ENCODE measurements at places on chromosomes 11 and 22. TPM values are rescaled to one million over a fixed set of nuclear protein-coding genes. Genes with fewer than 3 reads are reported as not detected.

DNA sequence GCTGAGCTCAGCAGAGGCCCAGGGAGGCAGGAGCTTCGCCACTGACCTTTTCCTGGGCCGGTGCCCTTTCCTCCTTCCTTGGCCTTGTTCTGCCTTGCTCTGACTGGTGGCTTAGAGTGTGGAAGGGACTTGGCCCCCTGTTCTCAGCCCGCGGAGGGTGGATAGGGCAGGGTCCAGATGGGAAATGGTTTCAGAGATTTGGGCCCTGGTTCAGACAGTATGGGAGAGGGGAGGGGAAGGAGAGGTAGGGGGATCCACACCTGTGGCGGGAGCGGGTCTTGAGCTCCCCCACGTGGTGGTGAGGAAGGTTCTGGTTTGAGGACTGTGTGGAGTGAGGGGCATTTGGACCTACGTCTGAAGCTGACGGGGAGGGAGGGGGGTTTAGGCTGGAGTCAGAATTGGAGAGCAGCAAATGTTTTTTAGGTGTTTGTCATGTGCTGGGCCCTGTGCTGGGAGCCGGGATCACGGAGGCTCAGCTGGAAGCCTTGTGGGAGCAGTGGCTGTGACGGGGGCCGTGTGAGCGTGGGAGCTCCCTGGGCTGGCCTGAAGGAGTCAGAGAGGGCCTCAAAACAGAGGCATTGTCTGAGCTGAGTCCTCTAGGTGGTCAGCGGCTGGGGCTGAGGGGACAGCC, 27.2 kb downstream of the SHANK3 start:
- DNase-seq, result peak; percentile 49

Gene CYB5R2
- 38.5 TPM for polyA plus RNA-seq

DNA sequence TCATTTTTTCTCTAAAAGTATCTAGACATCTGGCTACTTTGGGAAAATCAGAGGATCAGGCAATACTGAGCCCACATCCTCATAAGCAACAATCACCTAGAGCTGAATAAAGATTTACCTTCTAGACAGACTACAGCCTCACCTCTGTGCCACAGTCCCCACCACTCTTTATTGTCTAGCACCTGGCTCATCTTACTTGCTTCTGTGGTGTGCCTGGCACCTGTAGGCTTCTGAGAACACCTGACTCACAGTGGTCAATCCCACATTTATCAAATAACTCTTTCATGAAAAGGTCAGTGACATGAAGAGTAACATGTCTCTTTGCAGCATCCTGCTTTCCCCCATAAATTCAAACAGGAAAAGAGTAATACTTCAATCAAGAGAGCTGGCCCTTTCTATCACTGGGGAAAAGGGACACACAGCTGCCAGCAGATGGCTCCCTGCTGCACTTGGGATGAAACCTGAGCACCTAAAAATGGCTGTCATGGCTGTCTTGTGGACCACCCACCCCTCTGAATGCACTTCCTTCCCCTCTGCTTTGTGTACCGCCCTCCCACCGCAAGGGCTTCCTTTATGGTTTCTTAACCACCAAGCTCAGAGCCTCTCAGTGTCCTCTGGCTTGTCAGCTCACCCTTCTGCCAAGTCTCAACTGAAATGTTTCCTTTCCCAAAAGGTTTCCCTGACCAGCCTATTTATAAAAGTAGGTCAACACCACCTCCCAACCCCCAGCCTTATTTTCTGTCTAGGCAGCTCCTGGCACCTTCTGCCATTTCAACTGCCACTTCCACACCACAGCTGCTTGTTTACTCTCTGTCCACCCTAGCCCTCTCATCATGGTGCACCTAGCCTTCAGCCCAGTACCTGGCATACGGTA, 9.3 kb downstream of the TFIP11 start:
- DNase-seq, result peak; percentile 48

GRCh38 chr11:46675288-46675851, 25.0 kb downstream of the ARHGAP1 start:
- peak; percentile 59 for DNase-seq

- no peak for DNase-seq
These were observed 3.9 kb downstream of the SLC1A2 start for GRCh38 chr11:35415487-35415886.

Gene SEPTIN5
- polyA plus RNA-seq, result 9.4 TPM

- no peak for DNase-seq
These were observed 3.2 kb upstream of the EMID1 start for GRCh38 chr22:29202212-29203192.

Gene DEPDC7
- 12.5 TPM for polyA plus RNA-seq

GRCh38 chr22:20051927-20052308, 28.1 kb upstream of the DGCR8 start:
- DNase-seq, result no peak

- no peak for DNase-seq
These were observed 132.5 kb downstream of the ADAMTS15 start for GRCh38 chr11:130580891-130581492.

GRCh38 chr22:49535527-49536125, 292.0 kb downstream of the BRD1 start:
- no peak for DNase-seq

Gene SLC22A6
- polyA plus RNA-seq, result not detected

Gene SHANK3
- 1.9 TPM for polyA plus RNA-seq

Gene TUBGCP6
- 31.5 TPM for polyA plus RNA-seq

- DNase-seq, result no peak
These were observed 87.4 kb upstream of the SLC6A5 start for GRCh38 chr11:20511982-20512381.

DNA sequence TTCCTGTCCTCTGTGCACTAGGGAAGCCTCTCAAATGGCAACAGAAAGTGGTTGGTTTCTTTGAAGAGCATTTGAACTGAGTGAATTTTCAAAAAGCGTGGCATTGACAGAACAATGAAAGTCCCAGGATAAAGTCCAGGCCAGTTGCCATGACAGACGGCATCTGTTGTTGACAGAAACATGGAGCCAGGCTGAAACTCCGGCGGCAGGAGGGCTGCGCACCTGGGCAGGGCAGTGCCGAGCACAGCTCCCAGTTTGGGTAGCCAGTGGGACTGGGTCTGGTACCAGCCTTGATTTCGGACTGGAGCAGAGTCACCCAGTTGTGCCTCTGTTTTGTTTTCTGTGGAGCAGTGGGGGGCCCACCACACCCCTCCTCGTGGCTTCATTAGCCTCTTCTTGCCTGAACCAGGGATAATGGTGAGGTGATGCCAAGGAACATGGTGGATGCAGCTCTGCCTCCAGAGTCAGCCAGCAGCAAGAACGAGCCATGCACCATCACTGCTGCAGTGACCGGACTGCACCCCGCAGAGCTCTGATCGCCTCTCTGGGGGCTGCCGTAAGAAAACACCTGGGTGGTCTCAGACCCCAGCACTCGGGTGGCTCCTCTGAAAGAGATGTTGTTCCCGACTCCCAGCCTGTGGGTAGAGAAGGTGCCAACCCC, 9.8 kb upstream of the SEPTIN5 start:
- peak; percentile 15 for DNase-seq

DNA sequence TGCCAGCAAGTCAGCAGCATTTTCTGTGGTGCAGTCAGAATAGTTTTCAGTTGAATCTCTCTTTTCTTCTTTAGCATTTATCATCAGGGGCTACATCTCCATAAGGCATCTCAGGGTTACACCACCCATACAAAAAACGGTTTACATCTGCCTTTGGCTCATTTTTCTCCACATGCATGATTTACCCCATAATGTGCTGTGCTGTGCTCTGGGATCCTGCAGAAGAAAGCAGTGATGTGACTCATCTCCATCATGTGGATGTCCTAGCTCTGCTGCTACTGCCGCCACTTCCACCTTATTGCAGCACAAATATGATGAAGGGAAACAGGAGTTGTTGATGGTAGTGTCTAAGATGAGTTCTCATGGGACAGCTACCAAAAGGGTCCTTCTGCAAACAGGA, 30.0 kb upstream of the CCDC179 start:
- DNase-seq, result no peak

- DNase-seq, result no peak
These were observed 178.5 kb downstream of the SPON1 start for GRCh38 chr11:14140991-14141390.

DNA sequence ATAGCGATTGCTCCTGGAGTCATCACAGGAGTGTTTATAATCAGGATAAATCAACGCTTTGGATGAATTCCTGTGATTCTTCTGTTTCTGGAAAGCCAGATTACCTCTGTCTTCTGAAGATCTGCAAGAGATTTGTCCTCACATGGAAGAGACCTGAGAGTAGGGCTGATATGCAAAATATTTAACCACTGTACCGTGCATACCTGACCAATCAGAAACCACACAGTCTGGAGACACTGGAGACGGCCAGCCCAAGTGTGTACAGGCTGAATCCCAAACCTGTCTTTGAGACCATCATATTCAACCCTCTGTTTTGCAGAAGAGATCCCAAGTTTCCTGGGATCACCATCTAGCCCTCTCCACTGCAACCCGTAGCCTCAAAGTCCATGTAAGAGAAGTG, 50.4 kb upstream of the WT1 start:
- no peak for DNase-seq

Gene TSSK2
- polyA plus RNA-seq, result not detected

GRCh38 chr11:73980001-73980961, 2.4 kb downstream of the UCP2 start:
- peak; percentile 48 for DNase-seq

Gene ZNF202
- polyA plus RNA-seq, result 8.4 TPM

DNA sequence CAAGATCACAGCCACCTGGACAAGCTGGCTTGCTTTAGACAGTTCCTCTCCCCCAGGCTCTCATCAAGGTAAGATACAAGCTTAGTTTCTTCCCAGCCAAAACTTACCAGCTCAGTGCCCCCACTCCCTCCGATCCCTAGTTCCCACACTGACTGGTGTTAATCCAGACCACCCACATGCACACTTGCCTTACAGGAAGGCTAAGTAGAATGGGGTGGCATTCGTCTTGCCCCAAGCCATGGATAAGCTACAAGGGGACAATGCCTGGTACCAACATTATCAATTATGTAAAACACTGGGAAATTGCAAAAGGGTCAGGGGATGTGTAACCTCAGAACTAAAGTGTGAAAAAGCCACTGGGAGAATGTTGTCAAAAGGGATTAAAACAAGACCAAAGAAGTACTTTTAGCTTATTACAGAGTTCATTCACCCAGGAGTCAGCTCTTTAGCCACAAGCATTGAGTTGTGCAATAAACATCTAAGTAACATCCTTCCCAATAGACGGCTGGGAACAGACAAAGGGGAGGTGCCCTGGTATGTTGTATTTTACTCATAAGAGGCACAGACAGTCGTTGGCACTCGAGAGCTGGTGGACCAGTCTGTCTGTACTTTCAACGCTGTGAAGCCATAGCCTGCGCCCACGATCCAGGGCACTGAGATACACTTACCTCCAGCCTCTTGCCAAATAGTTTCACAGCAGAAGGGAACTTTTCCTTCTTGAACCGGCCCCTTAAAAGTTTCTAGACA, 1.1 kb downstream of the DHCR7 start:
- peak; percentile 65 for DNase-seq

DNA sequence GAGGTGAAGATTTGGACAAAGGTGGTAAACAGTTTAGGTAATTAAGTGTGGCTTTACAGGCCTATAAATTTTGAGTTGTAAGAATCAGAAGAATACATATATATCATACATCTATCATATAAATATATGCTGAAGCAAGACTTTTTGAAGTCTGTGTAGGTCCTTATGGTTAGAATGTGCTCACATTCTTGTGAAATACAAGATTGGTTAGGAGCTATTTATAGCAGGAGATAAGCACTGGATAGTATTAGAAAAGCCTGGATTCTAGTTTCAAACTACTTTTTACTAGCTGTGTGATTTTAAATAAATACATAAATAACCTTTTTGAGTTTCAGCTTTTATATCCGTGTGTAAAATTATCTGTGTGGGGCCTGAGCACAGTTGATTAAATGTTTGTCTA, 42.3 kb downstream of the ANKRD42 start:
- DNase-seq, result no peak

- DNase-seq, result no peak
These were observed 138.2 kb downstream of the COMMD9 start for GRCh38 chr11:36150986-36151385.

- DNase-seq, result no peak
These were observed 24.8 kb upstream of the CLDN5 start for GRCh38 chr22:19548964-19549363.

- DNase-seq, result no peak
These were observed 181.0 kb downstream of the MN1 start for GRCh38 chr22:27620367-27621154.

DNA sequence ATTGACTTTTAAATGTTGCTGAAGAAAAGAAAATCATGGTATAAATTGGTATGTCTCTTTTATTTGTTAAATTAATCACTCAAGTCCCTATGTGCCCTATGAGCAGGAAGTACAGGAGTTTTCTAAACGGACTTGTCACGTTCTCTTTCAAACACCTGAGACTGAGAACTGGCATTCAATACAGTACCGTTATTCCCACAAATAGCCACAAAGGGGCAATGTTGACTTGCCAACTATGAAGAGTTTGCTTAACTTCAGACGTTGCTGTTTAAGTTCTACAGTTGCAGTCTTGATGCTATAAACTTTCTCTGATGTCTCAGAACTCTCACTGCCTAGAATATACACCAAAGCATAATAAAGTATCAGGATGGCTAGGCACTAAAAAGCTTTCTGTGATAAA, 7.6 kb downstream of the OR56A1 start:
- DNase-seq, result peak; percentile 68

DNA sequence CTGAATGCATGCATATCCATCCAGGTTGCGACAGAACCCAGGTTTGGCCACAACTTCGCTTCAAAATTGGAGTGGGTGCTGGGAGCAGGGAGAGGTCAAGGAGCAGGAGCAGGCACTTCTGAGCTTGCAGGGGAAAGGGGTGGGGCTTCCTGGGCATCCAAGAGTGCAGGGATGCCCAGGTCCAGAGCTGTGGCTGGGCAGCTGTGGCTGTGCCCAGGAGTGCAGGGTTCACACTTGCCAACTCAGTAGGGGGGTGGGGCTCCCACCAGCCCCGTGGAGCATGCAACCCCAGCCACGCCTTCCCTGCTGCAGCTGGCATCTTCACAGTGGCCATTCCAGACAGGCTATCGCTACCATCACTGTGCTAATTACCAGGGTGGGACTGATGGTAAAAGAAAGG, 115.3 kb upstream of the MTNR1B start:
- DNase-seq, result no peak

- DNase-seq, result no peak
These were observed 55.8 kb downstream of the NECTIN1 start for GRCh38 chr11:119673052-119673758.

Gene MN1
- 2.3 TPM for polyA plus RNA-seq

- DNase-seq, result no peak
These were observed 30.3 kb downstream of the VSTM5 start for GRCh38 chr11:93819966-93820695.

Gene MCAT
- polyA plus RNA-seq, result 18.3 TPM

DNA sequence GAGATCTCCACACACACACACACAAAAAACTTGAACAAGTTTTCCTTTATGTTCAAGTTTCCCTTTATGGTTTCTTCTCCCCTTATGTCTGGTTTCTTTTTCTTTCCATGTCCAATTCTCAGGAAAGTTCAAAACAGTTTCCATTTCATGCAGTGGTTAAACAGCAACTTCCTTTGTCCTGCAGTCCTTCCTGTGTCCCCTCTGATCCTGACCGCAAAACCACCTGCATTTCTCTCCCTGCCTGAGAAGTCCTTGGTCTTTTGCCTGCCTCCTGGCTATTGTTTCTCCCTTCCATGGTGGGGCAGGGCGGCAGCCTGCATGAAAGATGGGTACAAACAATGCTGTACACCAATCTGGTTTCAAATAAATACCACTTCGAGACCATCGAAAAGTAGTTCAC, 58.3 kb upstream of the SORL1 start:
- no peak for DNase-seq

GRCh38 chr11:1888347-1888753, 3.3 kb downstream of the PRR33 start:
- DNase-seq, result no peak
